ENCODE measurements at places on chromosomes 7 and 10.

DNA sequence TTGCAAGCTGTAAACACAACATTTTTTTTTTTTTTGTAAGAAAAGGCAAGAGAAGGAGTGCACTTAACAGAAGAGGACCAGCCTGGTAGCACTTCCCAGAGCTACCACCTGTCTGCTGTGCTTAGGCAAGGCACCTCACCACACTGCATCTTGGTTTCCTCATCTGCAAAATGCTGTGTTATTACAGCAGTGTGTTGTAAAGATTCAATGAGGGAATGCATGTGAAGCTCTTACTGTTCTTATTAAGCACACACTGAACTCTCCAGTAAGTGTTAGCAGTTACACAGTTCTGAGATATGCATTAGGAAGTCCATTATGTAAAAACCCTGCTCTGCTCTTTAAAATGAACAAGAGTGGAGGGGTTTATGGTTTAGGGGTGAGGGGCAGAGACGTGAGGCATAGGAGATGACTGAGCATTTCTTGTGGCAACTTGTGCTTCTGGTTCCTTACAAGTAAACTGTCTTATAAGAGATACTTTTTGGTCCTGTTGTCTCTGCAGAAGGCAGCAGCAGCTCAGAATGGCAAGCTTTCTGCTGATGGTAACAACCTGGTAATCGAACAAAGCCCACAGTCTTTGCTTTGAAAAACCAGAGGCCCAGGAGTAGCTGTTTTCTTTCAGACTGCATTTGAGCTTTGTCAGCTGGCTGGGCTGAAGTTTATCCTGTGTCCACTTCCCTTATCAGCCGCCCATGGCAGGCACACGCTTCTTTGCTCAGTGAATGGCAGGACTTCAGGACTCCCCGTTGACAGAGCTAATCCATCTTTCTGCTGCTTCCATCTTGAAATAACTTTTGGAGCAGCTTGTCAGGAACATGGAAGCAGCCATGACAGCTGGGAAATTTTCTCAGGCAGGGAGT, 98.8 kb upstream of the BMPER start:
- no peak for DNase-seq

GRCh38 chr10:16192337-16192736, 244.5 kb upstream of the PTER start:
- no peak for DNase-seq

- no peak for DNase-seq
Measured at GRCh38 chr7:31815796-31816195, 128.8 kb downstream of the PPP1R17 start.

DNA sequence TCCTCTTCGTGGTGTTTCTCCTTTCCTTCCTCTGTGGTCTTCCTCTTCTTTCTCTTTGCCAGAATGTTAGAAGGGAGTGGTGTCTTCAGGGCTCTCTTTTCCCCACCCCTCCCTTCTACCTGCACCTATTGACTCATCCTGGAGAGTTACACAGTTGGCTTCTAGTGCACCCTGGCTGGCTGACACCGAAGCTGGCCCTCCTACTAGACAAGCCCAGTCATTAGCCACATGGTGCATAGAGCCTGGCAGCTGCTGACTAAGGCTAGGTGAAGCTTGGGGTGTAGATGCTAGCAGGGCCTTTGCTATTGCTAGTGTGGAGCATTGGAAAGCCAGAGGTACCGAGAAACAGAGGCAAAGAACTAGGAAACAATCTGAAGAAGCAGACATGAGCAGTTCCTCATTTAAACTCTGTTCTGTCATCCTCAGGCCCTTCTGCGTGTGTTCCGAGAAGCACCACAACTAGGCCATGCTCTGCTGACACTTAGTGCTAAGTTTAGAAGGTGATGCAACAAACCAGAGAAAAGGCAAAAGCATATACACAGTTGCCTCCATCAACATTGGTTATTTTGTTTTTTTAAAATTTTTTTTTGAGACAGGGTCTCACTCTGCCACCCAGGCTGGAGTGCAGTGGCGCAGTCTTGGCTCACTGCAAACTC, 213.9 kb downstream of the BAMBI start:
- DNase-seq = no peak

- no peak for DNase-seq
Measured at GRCh38 chr7:106979551-106980357, 64.8 kb upstream of the PRKAR2B start.
